SK-N-DZ (cell line): ENCODE measurements at places on chromosomes 12 and 14.

- no peak for DNase-seq
Measured at GRCh38 chr14:106318700-106319099, 792.3 kb downstream of the TMEM121 start.

GRCh38 chr12:80445083-80445793 is 1.2 kb downstream of the PTPRQ start:
- DNase-seq: no peak

- no peak for DNase-seq
Measured at GRCh38 chr12:59075968-59076490, 155.7 kb upstream of the LRIG3 start.

GRCh38 chr12:114835031-114835430 is 151.1 kb upstream of the TBX3 start:
- DNase-seq: no peak

- DNase-seq: no peak
Measured at GRCh38 chr14:100028990-100029677, 36.1 kb upstream of the EVL start.

- no peak for DNase-seq
Measured at GRCh38 chr14:39266525-39266870, 32.8 kb downstream of the MIA2 start.

DNA sequence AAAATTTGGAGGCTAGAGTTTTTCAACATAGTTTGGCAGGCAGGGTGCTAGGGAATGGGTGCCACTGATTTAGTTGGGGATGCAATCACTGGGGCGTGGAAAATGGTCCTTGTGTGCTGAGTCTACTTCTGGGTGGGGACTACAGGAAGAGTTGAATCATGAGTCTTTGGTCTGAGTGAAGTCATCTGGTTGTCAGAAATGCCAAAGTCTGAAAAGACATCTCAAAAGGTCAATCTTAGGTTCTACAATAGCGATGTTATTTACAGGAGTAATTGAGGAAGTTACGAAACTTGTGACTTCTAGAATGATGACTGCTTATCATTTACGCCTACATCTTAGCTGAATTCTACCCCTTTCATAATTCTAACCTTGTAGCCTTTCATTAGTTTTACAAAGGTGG is 209.1 kb downstream of the NUBPL start:
- no peak for DNase-seq

GRCh38 chr12:123971770-123972456 is 718 bp downstream of the CCDC92 start:
- DNase-seq: peak; percentile 56

- no peak for DNase-seq
Measured at GRCh38 chr12:106672314-106673025, 89.7 kb downstream of the RFX4 start.

DNA sequence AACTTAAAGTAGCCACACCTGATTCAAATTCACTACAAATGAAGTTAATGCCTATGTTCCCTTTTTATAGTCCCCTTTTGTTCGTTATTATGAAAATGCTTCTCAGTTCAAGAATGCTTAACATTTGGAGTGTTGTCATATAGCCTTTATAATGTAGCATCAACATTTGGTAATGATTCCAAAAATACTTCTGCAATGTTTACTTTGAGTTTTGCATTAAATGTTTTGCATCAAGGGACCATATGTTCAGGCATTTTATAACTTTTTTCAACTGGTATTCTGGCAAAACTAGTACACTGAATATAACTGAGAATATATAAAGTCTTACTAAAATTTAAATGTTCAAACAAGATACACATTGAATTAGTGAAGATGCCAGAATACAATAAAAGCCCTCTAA is 209.6 kb upstream of the SLC16A7 start:
- no peak for DNase-seq

- no peak for DNase-seq
Measured at GRCh38 chr14:89502966-89503365, 85.9 kb upstream of the FOXN3 start.

- DNase-seq: no peak
Measured at GRCh38 chr12:58850826-58851225, 69.5 kb downstream of the LRIG3 start.

- DNase-seq: no peak
Measured at GRCh38 chr12:82758749-82759330, 72.1 kb downstream of the TMTC2 start.

- no peak for DNase-seq
Measured at GRCh38 chr12:29104516-29104915, 44.6 kb upstream of the FAR2 start.

GRCh38 chr14:60490270-60490669 is 4.4 kb upstream of the C14orf39 start:
- DNase-seq: no peak

- peak; percentile 40 for DNase-seq
Measured at GRCh38 chr12:86683568-86684304, 427.5 kb upstream of the MGAT4C start.

GRCh38 chr12:100356644-100357223 is at the start of gene SLC17A8:
Gene SLC17A8 (plus strand): TSS chr12:100357074. CDS start chr12:100357392, 318 bp downstream.
- DNase-seq: peak; percentile 51

DNA sequence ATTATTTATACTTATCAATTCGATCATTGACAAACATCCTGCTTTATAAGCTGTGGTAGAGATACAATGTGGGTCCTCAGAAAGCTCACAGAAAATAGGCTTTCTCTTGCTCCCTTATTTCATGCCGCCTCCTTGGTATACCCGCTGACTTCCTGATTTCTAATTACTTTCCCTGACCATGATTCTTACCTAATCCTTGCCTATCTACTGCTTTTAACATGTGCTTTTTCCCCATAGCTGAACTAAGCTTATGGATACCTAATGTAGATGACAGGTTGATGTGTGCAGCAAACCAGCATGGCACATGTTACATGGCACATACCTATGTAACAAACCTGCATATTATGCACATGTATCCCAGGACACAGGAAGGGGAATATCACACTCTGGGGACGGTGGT is 65.1 kb downstream of the ITPR2 start:
- DNase-seq: no peak

GRCh38 chr12:114684870-114685273 is 897 bp upstream of the TBX3 start:
- DNase-seq: no peak

DNA sequence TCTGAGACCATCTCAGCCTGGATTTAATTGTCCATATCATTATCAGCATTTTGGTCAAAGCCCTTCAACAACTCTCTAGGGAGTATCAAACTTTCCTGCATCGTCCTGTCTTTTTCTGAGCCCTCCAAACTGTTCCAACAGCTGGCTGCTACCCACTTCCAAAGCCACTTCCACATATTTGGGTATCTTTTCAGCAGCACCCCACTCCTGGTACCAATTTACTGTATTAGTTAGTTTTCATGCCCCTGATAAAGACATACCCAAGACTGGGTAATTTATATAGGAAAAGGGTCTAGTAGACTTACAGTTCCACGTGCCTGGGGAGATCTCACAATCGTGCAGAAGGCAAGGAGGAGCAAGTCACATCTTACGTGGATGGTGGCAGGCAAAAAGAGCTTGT is 33.1 kb upstream of the YBX3 start:
- no peak for DNase-seq

DNA sequence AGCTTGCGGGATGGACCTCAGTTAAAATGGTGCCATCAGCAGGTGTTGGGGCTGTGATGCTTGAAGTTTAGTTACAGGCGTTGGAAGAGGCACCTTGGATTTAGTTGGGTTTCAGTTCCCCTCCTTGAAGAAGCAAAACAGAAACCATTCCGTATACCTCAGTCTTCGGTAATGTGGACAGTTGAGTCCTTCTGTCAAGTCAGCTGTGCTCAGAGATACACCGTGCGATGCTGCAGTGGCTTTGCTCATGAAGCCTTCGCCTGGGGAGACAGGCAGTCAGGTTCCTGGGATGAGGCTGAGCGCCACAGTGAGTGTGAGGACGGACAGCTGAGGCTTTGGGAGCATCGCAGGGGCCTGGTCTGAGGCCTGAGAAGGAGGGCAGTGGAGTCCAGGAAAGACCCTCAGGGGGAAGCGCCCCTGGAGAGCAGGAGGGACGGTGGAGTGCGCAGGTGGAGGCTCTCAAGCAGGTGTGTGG is 7.4 kb downstream of the RAN start:
- DNase-seq: no peak

DNA sequence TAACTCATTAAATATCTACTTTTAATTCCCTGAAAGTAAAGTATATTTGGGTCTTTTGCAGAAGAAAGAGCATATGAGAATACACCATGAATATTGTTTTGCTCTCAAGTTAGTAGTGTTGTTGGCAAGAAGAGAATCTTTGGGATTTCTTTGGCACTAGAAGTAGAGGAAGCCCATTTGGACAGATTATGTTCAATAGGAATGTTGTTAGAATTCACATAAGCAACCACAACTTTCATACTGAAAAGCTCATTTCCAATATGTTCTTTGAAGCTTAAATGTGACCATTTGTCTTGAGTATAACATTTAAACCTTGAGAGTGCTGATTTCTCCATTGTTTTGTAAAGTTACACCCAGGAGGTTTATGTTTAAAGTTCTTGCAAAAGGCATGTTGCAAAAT is 37.6 kb downstream of the PLEKHG7 start:
- no peak for DNase-seq

DNA sequence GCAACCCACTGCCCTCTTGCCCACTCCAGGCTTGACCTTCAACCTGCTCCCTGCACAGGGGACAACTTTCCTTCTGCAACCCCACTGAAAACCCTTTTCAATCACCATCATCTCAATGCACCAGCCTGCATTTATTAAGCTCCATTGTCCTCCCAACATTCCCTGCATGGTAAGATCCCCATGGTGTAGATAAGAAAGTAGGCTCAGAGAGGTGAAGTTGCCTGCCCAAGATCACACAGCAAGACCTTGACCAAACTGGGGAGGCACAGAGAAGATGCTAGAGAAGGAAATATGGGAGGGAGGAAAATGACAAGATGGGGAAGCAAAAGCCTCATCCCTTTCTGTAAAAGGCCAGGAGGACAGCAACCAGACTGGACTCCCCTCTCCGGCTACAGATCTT is 9.8 kb downstream of the MSI1 start:
- DNase-seq: no peak

DNA sequence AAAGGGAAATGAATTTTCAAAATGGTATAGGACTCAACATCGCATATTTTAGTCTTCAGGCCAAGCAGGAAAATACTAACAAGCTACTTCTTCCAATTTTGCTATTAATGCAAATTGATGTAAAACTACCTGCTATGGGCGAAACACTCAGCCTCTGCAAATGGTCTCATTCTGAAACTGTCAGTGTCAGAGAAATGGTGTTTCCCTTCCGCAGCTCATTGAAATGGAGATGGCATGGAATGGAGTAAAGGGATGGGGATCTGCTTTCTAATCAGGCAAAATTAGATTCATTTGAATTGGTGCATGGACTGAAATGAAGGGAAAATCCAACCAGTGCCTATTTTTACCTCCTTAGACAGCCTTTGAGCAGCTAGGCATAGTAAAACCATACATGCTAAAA is 80.4 kb upstream of the EEA1 start:
- DNase-seq: no peak

DNA sequence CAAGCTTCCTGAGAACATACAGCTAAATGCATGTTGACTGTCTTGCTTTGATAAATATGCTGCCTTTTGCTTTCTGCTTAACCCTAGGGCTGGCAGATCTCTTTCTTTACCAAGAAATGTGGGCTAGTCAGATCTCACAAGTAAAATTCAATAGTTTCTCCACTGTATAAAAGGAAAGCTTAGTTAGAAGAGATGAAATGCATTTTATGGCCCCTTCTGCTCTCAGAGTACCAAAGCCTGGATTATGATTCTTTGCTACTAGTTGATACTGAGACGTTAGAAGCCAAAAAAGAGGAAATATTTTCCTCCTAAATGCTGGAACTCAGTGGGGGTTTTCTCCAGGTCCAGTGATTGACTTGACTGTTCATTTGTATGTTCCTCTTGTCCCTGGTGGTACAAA is 552.7 kb downstream of the SNAPC1 start:
- DNase-seq: no peak

- no peak for DNase-seq
Measured at GRCh38 chr12:99911967-99912366, 72.8 kb downstream of the ANKS1B start.

GRCh38 chr14:71959055-71959454 is 26.8 kb downstream of the RGS6 start:
- no peak for DNase-seq
